Neural progenitor cell (in vitro differentiated cells): ENCODE measurements at places on chromosomes 12 and 14. TPM values are rescaled to one million over a fixed set of nuclear protein-coding genes. Genes with fewer than 3 reads are reported as not detected.
A peak's percentile ranks its signal among the peaks of the same experiment; 100 is the strongest.

- no peak for DNase-seq
These were observed 181.7 kb upstream of the ARID2 start for GRCh38 chr12:45547822-45548221.

GRCh38 chr12:12153596-12153995 is 82.9 kb downstream of the BCL2L14 start:
- DNase-seq = no peak

GRCh38 chr12:93751864-93752610 is 74.9 kb downstream of the CRADD start:
- DNase-seq = no peak

GRCh38 chr14:24196071-24197055 is 1.1 kb upstream of the TM9SF1 start:
- DNase-seq = peak; percentile 43

- DNase-seq = no peak
These were observed 4.4 kb downstream of the KRT18 start for GRCh38 chr12:52953181-52953841.

- no peak for DNase-seq
These were observed 653 bp downstream of the PA2G4 start for GRCh38 chr12:56104815-56105608.

DNA sequence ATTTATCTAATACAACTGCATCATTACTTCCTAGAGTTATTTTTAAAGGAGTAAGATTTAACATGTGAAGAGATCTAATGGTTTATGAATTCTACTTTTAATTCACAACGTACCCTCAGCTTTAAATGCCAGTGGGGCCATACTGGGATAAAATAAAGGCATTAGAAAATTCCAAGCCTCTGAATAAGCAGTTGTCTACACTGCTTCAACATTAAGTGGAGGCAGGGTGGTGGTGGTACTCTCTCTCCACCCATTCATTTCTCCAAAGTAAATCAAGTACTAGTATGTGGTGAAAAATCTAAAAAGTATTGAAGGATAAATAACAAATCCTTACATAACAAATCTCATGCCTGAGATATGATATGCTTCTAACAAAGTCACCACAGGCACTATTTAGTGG is 52.4 kb downstream of the FERMT2 start:
- no peak for DNase-seq

GRCh38 chr14:75279763-75280290 is 1.2 kb downstream of the FOS start:
- peak; percentile 53 for DNase-seq

The MGST1 gene
- 175 and 238 TPM in 2 replicates for total RNA-seq

The PIWIL1 gene
- total RNA-seq = not detected in 2 replicates

DNA sequence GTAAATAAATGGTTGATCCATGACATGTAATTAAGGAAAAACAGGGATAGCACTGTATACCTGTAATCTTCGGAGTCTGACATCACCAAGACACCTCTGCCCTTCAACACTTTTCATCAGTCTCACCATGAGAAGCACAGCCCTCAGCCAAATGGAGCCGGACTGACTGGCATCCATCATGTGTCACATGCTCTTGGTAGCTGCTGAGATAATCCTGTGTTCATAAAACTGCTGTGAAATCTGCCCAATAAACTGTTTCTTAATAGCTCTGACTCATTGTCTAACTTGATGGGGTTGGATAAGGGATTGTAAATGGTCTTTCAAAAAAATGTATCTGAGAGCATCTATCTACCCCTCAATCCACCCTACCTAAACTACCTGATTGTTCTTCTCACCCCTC is 33.6 kb downstream of the KCNH5 start:
- no peak for DNase-seq

DNA sequence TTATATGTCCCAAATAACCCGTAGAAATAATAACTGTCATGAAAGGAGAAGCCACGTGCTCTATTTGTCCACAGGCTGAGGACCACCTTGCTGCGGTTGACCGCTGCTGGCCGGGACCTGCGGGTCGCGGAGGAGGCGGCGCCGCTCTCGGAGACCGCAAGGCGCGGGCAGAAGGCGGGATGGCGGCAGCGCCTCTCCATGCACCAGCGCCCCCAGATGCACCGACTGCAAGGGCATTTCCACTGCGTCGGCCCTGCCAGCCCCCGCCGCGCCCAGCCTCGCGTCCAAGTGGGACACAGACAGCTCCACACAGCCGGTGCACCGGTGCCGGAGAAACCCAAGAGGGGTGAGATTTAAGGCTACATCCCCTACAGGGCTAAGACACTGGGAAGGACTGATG is 21.0 kb downstream of the RPGRIP1 start:
- peak; percentile 77 for DNase-seq

- DNase-seq = peak; percentile 79
These were observed 86.5 kb downstream of the CAND1 start for GRCh38 chr12:67355428-67356379.

DNA sequence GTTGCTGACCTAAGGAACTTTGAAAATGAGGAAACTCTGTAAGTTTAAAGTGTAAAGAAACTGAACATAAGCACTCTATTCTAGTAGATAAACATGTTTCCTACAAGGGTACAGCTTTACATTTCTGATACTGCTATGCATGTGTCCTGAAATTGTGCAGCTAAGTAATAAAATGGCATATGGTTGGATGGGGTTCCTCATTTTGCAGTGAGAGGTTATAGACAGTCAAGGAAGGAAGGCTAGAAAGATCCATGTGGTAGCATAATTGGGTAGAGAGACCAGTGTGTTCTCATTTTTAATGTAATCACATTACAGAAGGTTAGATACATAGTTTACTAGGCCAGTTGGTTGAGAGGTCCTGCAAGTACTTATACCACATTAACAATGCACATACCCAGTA is 477.0 kb downstream of the TMEM121 start:
- DNase-seq = no peak

GRCh38 chr14:73797543-73798265 is 53.9 kb upstream of the PTGR2 start:
- DNase-seq = no peak

The TNFAIP2 gene
- total RNA-seq = 5.3 and 14.0 TPM in 2 replicates

DNA sequence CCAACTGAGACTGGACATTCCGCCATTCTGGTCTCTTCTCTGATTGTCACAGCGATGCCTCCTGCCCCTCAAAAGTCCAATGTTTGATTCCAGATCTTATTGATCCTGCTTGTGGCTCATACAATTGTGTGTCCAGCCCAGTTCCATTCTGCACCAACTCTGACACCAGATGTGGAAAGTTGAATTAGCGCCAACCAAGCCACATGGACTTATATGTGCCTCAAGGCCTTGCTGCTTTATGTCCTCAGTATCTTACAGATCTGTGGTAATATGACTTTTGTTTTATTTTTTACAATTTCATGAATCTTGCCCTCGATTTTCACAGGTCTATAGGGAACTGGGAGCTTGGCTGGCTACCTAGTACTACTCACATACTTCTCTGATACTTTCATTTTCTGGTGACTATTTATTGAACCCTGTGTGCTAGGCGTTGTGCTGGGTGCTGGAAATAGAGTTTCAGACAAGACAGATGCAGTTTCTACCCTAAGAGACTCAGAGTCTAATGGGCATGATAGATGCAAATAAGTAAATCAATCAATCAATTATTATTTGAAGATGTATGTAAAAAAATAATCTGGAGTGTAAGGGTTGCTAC is 472.0 kb downstream of the TMTC2 start:
- DNase-seq = no peak

- peak; percentile 73 for DNase-seq
These were observed 762 bp downstream of the PPP2R5E start for GRCh38 chr14:63542231-63542999.

- DNase-seq = peak; percentile 84
These were observed 38.3 kb downstream of the SRGAP1 start for GRCh38 chr12:63882844-63883243.

The SCARB1 gene
- total RNA-seq = 4.3 and 7.8 TPM in 2 replicates

DNA sequence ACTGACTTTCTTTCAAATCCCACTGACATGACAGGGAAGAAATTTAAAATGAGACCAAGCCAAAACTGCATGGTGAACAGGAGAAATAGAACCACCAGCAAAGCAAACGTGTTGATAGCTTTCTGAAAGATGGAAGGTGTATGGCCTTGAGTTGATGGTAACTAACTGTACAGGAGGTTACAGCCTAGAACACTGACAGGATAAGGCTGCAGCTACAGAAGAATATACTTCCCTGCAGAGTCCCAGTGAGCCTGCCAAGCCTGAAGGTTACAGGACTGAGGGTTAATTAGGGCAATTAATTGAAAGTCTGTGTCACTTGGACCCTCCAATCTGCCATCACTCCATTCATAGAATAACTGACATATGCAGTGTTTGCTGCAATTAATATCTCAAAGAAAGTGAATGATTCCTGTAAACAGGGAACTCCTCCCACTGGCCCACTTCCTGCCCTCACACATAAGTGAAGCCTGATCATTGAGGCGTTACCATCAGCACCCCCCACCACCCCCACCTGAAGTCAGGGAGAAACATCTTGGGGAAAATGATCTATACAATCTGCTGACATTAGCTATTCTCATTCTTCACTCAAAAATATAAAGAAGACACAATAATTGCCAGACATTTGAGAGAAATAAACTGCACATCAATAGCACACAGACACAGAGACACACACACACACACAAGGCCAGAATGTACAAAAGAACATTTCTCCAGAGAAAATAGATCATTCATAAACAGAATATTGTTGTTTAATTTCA is 73.4 kb downstream of the GTF2A1 start:
- no peak for DNase-seq

DNA sequence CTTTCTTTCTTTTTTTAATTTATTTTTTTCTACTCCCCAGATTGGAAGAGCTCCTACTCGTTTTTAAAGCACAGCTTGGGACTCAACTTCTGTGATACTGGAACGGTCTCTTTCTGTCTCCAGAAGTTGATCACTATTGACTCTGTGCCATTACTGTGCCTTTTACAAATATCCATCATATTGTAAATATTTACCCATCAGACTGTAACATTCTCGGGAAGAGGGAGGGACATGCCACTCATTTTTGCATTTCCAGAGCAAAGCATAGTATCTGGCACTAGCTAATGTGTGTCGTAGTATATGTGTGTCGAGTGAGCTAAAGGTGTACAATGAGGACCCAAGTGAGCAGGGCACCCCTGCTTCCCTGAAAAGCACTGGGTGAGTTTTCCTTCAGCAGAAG is 24.0 kb upstream of the GSG1 start:
- DNase-seq = no peak

GRCh38 chr12:95605087-95605486 is 53.8 kb upstream of the USP44 start:
- no peak for DNase-seq

- DNase-seq = no peak
These were observed 8.2 kb downstream of the DMAC2L start for GRCh38 chr14:50320283-50320682.

DNA sequence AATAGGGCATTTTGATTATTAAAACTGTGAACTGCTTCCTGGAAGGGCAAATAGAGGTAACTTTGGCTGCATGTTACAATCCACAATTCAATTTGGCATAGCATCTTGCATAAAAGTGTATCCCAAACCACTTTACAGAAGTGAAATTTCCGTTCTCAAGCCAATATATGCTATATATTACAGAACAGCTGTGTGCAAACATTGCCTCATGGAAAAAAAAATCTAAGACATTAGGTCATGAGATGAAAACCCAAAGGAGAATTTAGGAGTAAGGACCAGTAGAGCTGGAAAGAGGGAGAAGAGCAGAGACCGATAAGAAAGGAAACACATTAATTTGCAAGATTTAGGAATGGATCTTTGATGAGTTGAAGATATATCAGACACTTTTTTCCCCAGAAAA is 239.2 kb downstream of the PAX9 start:
- no peak for DNase-seq

GRCh38 chr12:127455347-127456265 is 811.4 kb upstream of the TMEM132C start:
- DNase-seq = peak; percentile 62

The ACOT4 gene
- total RNA-seq = 0.65 TPM in 1 of 2 replicates, not detected in the other

GRCh38 chr12:6234906-6235305 is 34.7 kb downstream of the CD9 start:
- DNase-seq = no peak

The IL22 gene
- not detected in 2 replicates for total RNA-seq

GRCh38 chr14:105944632-105945610 is 418.5 kb downstream of the TMEM121 start:
- no peak for DNase-seq

- no peak for DNase-seq
These were observed 10.1 kb upstream of the SMCO3 start for GRCh38 chr12:14824012-14824634.

- DNase-seq = no peak
These were observed 445.4 kb downstream of the SOX5 start for GRCh38 chr12:23504043-23504442.

The AHSA1 gene
- total RNA-seq = 102 and 185 TPM in 2 replicates

The PROX2 gene
- total RNA-seq = not detected in 2 replicates

DNA sequence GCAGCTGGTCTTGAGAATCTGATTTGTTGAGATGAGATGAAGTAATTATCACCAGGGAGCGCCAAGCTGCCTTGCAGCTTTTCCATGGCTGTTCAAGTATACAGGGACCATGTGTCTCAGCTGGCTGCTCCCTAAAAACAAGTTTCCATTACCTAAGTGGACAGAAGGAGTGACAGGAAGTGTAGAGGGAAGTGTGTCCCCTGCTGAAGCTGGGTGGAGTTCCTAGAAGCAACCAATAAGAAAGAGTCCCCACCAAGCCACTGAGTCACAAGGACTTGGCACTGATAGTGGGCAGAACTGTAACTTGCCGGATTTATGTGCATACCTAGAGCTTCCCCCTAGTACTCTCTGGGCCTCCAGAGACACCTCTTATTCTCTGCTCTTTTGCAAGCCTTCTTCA is 1.5 kb upstream of the GPX2 start:
- DNase-seq = no peak

GRCh38 chr12:64814432-64814831 is 10.0 kb upstream of the TBC1D30 start:
- no peak for DNase-seq

DNA sequence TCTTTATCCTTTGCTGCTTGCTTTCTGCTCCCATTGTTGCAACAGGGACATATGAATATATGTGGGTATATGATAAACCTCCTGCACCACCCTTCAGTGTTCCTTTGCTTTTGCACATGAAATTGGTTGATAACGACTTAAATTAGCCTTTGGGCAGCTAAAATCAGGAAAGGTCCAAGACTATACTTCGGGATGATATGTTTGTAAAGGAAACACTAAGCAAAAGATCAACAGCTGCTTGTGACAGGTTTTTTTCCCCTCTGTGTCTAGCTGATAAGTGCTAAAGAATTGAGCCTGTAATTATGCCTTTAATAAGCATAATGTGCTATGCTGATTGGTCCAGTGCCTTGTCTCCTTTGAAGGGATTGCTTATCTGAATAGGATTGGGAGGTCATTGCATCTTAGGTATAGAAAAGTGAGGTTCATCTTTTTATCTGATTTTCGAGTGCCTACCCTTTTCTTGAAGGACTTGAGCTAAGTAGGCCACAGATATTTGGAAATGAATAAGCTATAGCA is 59.4 kb downstream of the PPHLN1 start:
- DNase-seq = no peak

- no peak for DNase-seq
These were observed 123.2 kb upstream of the MAX start for GRCh38 chr14:65225299-65226159.

The ZDHHC22 gene
- total RNA-seq = 0.07 and 0.31 TPM in 2 replicates

The TAS2R13 gene
- 2.0 and 2.4 TPM in 2 replicates for total RNA-seq

GRCh38 chr12:93707836-93708235 is 30.7 kb downstream of the CRADD start:
- DNase-seq = no peak
